ENCODE measurements at places on chromosomes 5 and 9.
A peak's percentile ranks its signal among the peaks of the same experiment; 100 is the strongest.

DNA sequence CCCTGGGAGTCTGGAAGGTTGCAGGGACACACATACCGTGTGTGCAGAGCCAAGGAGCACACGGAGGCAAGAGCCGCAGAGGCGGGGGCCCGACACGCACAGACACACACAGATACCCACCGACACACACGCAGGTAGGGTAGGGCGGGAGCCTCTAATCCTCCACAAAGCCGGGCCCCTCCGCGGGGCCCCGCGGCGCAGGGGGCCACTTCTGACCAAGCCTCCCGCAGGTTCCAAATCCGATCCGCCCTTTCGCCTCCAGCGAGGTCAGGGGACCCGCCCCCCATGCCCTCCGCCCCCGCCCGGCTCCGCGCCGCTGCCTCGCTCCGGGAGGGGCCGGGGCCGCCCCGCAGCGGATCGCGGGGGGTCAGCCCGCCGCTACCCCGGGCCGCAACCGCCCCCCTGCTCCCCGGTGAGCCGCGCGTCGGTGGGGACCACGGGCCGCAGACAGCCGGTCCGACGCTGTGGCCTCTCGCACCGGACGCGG, 1.4 kb upstream of the LMX1B start:
- DNase-seq = no peak

DNA sequence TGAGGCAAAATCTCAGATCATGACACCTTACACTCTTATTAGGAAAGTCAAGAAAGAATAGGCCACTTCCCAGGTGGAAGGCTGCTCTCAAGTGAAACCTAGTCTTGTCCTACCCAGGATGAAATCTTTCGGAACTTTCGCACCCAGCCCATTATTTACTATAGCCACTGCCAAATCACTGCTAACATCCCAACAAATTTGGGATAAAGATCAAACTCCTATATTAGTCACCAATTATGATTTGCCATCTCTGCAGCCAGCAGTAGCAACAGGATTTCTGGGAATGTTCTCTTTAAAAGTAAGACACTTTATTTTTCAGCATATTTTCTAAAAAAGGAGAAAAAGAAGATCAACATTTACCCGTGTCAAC, 224.6 kb downstream of the GAS1 start:
- no peak for DNase-seq

GRCh38 chr9:88721025-88721424, 186.0 kb downstream of the NXNL2 start:
- DNase-seq = no peak

DNA sequence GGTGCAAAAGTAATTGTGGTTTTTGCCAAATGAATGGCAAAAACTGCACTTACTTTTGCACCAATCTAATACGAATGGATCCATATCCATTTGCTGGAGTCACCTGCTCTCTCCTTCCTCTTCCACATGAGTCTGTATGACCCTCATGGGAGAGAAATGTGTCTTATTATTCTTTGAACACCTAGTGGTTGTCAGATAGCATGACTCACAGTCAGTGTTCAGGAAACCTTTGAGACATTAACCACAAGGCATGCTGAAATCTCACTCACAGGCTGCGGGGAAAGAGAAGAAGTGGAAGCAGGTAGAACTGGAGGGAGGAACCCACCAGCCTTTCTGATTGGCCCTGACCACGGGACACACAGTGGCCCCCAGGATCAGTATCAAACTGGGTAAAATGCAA, 222.8 kb upstream of the KLF4 start:
- no peak for DNase-seq

DNA sequence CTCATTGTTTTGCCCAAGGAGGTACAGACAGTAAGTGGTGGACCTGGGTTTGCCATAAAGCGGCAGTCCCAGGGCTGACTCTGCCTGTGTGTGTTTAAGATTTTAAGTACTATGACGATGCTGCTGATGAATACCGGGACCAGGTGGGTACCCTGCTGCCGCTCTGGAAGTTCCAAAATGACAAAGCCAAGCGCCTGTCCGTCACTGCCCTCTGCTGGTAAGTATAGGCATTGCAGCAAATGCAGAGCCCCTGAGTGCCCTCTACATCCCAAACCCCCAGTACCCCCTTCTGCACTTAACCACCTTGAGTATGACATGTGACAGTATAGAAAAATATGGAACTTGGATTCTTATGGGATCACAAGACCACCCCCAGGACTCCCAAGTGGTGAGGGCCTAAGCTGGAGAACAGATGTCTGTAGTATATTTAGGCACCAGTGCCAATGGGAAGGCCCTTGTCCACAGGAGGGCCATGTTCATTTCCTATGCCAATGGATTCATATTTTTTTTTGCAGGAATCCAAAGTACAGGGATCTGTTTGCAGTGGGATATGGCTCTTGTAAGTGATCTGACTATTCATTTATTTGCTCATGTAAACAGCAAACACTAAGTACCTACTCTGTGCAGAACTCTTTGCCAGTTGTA, 22.0 kb downstream of the ENHO start:
- peak; percentile 93 for DNase-seq

DNA sequence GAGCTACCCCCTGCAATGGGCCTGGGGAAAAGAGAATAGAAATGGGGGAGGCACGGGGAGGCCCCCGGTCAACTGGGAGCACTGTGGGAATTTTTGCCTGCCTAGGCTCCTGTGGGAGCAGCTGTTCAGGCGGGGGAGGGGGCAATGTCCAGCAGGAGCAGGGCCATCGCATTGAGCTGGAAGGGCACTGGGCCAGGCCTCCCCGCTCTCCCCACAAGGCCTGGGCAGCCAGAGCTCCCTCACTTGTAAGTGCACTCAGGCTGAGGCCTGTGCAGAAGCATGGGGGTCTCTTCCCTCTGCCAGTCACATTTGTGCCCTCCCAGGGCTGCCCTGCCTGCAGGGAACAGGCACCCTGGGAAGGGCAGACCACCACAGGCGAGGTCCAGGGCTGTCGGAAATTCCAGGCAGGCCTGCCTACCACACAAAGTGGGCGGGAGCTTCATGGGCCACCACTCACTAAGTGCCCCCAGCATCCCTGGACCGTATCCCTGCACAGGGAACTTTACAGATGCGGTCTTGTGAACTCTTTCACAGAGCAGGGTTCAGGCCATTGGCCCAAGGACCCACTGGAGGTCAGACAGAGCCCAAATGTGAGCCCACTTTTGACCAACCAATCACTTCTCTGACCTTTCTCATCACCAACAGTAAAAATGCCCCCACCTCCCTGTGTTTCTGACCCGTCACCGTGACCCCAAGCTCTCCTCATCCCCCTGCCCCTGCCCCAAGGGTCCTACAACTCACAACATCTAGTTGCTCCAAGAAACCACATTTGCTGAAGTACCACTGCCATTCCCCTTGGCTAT, 1.0 kb upstream of the CFAP157 start:
- no peak for DNase-seq

- no peak for DNase-seq
These were observed 254.6 kb downstream of the AOPEP start for GRCh38 chr9:94980947-94981722.

- DNase-seq = no peak
These were observed 11.0 kb downstream of the ABLIM3 start for GRCh38 chr5:149152317-149152746.

DNA sequence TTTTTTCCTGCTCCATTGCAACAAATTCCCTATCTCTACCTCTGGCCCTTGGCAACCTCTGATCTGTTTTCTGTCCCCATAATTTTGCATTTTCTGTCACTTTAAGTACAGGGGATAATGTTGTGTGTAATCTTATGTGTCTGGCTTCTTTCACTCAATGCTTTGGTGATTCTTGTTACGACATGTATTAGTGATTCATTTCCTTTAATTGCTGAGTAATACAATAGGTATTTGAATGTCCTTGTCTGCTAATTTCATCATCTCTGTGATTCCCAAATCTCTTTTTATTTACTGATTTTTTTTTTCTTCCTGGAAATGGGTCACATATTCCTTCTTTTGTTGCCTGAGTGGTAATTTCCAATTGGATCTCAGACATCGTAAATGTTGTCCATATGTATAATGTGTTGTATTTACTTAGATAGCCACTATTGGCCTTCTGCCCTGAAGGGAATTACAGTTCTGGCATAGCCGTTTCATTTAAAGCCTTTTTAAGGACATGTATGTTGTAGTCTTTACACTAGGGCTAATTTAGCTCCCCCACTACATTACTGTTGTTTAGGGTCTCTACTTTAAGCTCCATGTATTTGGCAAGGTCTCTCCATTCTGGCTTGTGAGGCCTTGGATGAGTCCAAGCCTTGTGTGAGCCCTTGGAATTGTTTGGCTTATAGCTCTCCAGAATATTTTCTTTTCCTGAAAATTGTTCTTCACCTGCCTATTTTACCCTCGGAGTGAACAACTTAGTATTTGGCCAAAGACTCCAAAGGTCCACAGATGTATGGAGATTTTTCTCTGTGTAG, 683.8 kb downstream of the LRRC70 start:
- DNase-seq = no peak

DNA sequence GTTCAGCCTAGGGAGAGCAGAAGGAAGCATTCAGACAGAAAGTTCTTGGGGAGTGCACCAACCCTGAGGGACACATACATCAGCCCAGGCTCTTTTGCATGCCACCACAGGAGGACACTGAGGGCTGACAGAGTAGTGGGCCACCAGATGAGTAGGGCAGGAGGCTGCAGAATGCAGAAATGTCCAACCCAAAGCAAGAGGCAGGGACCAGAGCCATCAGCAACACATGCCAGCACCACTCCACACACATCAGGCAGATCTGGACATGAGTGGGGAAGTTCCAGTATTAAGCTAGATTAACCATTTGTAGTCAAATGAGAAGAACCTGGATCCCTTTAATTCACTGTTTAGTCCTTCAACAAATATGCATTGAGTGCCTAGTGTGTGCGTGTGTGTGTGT, 35.7 kb upstream of the OTULINL start:
- no peak for DNase-seq

GRCh38 chr5:3598207-3598606, 2.6 kb downstream of the IRX1 start:
- no peak for DNase-seq

GRCh38 chr5:135158314-135158697, 124.3 kb upstream of the PITX1 start:
- DNase-seq = no peak

DNA sequence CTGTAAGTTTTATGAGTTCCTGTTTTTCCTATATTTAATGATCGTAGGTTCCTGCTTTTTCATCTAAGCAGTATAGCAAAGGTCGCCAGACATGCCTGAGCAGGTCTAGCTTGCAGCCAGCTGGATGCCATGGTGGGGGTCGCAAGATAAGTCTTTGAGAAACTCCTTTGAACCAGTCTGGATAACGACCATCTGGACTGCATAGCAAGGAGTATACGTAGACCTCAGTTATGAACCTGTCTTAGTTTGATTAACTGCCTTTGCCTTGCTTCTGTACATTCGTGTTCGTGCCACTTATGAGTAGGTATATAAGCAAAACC, 8.4 kb upstream of the SPATA31E1 start:
- DNase-seq = peak; percentile 5

- no peak for DNase-seq
These were observed 11.7 kb upstream of the INPP5E start for GRCh38 chr9:136451221-136451877.

DNA sequence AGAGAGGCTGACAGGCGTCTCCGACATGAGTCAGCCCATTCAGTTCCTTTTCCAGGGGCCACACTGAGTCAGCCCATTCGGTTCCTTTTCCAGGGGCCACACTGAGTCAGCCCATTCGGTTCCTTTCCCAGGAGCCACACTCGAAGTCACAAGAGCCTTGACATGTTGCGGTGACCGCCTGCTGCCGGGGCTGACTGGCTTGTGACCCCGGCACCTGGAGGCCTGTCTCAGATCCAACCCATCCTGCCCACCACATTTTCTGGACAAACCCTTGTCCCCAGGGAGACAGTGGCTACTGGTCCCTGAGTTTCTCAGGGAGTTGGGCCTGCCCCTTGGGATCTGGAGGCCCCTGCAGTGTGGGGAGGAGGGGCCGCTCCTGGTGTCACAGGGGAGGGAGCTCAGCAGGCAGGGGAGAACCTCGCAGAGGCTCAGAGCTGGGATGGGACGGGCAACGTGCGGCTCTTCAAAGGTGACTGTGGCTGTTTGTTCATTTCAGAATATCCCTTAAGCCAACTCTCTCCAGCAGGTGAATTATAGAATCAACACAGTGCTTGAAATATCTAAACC, 40.5 kb upstream of the LPCAT1 start:
- no peak for DNase-seq

DNA sequence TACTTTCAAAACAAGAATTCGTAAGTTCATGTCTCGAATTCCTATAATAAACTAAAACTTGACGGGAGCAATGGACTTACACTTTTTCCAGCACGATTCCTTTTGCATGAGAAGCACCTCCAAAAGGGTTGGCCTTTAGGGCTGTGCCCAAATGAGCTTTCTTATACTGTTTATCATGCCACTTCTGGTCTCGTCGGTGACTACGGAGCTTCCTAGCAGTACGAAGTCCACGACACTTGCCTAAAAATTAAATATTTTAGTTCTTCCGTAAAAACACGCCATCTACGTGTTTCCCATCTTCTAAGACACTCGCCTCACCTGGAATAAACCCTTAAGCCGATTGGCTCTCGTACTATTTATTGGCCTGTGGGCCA, 554 bp downstream of the RPS23 start:
- DNase-seq = no peak

GRCh38 chr5:54175-54730, 37.7 kb upstream of the PLEKHG4B start:
- no peak for DNase-seq

- no peak for DNase-seq
These were observed 230.4 kb upstream of the PUM3 start for GRCh38 chr9:3074247-3074646.

DNA sequence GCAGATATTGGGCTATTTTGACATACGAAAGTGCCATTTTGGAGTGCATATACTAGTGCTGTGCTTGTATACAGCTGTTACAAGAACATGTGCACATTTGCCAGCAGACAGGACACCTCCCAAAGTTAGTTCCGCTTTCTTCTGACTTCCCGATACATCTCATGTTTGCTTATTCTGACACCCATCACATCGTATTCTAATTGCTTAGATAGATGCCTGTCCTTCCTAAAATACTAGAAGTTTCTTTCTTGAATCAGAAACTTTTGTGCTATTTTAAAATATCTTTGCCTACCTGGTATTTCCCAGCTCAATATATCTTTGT, 177.8 kb downstream of the TTLL11 start:
- no peak for DNase-seq

DNA sequence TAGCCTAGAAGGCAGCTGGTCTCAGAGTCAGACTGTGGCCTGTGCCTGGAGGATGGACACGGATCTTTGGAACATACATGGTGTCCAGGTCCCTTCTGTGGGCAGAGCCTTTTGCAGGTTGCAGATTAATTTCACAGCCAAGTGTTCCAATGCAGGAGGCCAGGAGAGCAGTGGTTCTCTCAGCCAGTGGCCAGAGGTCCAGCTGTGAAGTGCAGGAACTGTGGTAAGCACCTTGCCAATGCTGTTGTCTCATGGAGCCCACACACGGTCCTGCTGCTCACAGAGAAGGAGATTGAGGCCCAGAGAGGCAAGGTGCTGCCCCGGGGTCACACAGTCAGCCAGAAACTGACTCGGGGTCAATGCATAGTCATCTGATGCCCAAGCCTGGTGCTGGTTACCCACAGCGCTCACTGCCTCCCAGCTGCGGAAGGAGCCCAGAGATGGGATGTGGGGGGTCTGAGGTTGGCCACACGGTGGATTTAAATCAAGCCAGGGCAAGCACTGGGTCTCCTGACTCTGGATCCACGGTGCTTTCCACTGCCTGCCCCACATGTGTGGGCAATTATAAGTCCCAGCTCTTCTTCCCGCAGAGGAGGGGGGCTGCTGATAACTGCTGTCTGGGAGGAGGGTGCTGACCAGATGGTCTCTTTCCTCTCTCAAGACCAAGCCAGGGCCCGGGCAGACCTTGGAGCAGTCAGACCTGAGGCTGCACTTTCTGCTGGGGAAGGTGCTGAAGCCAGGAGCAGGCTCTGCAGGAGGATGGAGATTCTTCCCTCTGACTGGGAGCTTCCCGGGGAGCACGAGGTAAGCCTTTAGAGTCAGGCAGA, 2.8 kb downstream of the PDGFRB start:
- no peak for DNase-seq
